ENCODE measurements at places on chromosomes 5 and 9.

DNA sequence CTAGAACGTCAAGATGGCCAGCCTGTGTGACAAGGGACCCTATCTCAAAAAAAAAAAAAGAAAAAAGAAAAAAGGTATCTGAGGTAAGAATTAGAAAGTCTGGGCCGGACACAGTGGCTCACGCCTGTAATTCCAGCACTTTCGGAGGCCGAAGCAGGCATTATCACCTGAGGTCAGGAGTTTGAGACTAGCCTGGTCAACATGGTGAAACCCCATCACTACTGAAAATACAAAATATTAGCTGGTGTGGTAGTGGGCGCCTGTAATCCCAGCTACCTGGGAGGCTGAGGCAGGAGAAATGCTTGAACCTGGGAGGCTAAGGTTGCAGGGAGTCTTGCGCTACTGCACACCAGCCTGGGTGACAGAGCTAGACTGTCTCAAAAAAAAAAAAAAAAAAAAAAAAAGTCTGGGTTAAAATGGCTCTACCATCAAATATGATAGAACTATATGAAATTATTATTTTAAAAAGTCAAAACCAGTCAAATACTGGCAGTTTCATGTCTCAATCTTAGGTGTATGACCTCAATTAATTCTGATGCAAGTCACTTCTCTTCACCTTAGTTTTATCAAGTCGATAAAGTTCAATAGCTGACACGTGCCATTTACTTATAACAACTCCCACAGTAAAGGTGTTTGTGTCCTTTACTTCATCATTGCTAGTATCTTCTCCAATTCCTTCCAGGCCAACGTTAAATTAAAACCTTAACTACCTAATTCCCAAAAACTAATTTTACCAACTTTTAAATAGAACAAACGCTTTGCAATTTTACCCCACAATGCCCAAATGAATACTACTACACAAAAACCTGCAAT, 1.1 kb downstream of the RPS23 start:
- peak; percentile 55 for DNase-seq

- DNase-seq = no peak
Observed at GRCh38 chr9:100525563-100525962, 52.3 kb upstream of the CAVIN4 start.

DNA sequence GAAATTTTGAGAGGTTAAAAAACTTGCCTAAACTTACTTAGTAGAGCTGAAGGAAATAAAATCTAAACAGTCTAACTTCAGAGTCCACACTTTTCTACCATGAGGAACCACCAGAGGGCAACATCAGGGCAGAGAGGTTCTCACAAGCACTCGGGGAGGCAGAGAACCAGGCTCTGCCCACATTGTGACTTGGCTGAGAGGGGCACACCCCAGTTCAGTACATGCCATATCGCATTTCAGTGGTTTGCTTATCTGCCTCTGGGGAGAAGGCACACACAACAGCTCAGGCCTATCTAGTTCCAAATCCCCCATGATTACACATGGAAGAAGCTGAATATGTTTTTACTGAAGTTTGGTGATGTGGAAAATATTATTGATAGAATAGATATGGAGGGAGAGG, 49.2 kb downstream of the EQTN start:
- DNase-seq = peak; percentile 96

- DNase-seq = no peak
Observed at GRCh38 chr9:70043689-70044489, at the start of gene MAMDC2. Gene MAMDC2, plus strand, starts transcription at chr9:70043848. Its CDS starts 350 bp downstream, at chr9:70044198.

DNA sequence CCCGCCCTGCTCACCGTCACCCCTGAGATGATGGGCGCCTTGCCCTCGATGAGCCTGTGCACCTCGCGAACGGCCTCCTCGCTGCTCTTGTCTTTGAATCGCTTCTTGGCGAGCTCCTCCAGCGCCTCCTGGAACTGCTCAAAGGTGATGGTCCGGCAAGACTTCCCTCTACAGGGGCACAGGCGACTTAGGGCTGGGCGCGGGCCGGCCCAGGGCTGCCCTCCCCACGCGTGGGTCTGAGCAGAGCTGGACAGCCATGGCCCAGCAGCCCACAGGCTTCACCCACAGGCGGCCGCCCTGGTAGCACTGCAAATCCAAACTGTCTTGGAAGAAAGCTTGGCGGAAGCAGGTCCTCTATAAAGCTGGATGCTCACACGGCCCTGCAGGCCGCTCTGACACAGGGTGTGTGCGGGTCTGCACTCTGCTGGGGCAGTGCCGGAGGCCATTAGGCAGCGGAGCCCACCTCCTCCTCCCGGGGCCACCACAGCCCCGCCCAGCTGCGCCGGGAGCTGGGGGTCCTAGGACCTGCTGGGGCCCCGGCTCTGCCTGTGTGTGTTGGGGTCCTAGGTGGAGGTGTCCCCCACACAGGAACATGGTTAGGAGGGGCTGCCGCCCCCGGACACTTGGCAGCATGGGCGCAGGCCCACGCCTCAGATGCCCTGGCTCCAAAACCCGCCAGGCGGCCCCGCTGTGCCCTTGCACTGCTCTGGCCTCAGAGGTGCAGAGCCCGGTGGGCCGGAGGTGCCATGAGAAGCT, 27.0 kb downstream of the TPPP start:
- no peak for DNase-seq

DNA sequence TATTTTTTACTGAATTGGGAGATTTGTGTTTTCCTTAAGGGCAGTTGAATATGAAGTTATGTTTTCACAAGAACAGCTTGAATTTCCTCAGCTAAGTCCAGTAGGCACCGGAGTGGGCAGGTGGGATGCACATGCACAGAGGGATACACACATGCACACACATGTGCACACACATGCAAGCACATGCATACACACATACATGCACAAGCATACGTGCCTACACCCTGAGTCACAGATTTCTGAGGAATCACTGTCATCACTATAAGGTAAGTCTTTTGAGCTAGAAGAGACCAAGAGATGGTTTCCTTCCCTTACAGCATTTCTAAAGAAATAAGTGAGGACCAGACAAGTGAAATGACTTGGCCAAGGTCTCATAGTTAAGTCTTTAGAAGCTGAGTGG, 8.7 kb downstream of the ENTREP1 start:
- no peak for DNase-seq

DNA sequence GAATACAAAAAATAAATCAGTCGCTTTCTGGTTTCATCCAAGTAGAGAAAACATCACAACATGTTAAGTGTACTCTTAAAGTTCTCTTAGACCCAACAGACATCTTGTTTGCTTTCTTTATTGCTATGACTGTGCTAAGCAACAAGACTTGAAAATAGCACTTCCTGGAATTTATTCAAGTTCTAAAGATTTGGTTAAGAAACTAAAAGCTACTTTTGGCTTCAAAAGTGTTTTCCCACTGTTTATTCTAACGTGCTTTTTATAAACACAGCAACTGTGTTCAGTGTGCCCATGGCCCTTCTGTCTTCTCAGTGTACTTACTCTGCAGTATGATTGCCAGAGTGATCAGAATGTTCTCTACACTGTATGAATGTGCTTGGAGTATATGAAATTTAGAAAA, 109.8 kb downstream of the GIN1 start:
- DNase-seq = no peak

DNA sequence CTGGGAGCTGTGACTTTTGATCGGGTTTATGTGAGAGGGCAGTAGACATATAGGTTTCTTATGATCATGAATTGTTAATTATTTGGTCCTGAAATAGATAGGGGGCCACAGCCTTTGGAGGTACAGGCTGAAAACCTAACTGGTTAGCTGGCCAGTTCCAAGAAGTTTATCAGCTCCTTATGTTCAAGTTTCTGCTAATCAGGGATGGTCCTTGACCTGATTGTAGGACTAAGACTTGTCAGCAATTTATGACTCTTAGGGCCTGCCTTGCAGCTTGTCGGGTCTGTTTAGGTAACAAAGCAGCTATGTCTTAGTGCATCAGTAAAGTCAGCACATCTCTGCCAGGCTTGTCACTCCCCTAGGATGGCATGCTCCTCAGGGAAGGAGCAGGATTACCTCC, 151.8 kb upstream of the RUSC2 start:
- DNase-seq = peak; percentile 58

DNA sequence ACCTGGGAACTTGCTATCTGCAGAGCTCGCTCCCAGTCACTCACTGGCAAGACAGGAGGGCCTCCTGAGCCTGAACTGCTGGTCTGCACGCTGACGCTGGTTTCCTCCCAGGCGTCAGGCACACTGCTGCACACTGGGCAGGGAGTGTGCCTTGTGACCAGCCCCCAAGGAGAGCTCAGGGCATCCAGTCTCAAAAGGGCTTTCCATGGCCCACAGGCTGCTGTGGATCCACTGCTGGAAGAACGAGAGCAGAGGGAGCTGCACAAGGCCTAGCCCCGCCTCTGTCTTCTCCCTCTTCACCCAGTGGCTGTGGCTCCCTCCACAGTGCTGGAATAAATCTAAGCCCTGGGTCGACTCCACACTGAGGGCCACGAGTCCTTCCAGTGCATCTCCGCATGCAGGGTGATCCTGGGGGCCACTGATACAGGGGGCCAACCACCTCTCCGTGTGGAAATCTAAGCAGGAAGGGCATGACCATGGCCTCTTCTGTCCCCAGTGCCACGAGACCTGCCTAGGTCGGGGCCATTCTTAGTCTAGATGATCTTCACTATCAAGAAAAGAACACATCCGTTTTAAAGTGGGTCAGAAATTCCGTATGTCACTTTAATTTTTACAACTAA, 93.6 kb downstream of the CAMSAP1 start:
- no peak for DNase-seq

GRCh38 chr5:169027501-169028061, 273.4 kb downstream of the SLIT3 start:
- peak; percentile 12 for DNase-seq

- no peak for DNase-seq
Observed at GRCh38 chr9:97809666-97810344, 43.2 kb upstream of the FOXE1 start.

DNA sequence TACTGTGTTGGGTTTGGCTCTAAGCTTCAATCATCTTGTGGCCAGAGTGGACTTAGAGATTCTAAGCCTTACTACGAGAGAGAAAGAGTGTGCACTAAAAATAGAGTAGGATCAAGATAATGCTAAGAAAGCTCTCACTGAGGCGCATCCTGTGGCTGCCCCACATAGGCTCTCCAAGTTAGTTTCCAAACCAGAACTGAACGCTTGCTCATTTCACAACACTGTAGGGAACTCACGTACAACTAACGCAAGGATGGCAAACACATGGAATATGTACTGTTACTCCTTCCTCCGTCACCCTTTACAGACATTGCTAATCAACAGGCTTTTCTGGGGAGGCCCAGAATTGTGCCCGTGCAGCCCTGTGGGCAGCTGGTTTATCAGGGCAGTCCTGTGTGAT, 90.9 kb downstream of the EQTN start:
- DNase-seq = no peak

- no peak for DNase-seq
Observed at GRCh38 chr5:102581011-102581410, 82.2 kb upstream of the SLCO6A1 start.

DNA sequence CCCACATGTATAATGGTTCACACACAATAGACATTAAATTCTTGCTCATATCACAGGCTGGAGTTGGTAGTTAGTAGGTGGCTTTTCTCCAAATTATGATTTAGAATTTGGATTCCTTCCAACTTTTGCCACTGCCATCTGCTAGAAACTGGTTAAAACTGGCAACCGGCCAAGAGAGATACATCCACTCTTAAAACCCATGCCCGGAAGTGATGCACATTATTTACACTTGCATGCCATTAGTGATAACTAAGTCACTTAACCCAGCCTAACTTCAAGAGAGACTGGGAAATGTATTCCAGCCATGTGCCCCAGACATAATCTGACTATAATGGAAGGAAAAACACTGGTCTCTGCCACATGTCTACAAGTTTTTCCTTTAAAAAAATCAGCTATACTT, 395.7 kb upstream of the SEMA6A start:
- DNase-seq = no peak

GRCh38 chr5:22496666-22497065, 356.5 kb downstream of the CDH12 start:
- DNase-seq = no peak

GRCh38 chr5:172973931-172974330, 9.6 kb upstream of the ATP6V0E1 start:
- no peak for DNase-seq

DNA sequence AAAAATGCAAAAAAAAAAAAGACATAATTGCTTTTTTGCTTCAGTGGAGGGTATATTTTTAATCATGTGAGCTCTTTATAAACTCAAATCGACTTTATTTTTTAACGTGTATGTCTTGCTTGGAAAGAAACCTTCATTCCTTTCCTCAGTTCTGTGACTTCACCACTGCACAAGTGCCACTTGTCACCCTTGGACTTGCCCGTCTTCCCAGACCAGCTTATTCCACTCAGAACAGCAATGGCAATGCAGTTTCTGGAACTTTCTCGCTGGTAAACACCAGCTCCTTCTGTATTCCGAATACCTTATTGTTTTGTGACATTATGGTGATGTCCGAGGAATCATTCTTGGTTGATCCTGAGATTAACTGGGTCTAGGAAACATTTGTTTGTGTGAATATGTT, 440.5 kb upstream of the ADAMTS16 start:
- no peak for DNase-seq

GRCh38 chr9:129939431-129939830, 103.6 kb downstream of the FNBP1 start:
- no peak for DNase-seq

GRCh38 chr5:140351609-140352334, 5.4 kb upstream of the HBEGF start:
- DNase-seq = peak; percentile 85

DNA sequence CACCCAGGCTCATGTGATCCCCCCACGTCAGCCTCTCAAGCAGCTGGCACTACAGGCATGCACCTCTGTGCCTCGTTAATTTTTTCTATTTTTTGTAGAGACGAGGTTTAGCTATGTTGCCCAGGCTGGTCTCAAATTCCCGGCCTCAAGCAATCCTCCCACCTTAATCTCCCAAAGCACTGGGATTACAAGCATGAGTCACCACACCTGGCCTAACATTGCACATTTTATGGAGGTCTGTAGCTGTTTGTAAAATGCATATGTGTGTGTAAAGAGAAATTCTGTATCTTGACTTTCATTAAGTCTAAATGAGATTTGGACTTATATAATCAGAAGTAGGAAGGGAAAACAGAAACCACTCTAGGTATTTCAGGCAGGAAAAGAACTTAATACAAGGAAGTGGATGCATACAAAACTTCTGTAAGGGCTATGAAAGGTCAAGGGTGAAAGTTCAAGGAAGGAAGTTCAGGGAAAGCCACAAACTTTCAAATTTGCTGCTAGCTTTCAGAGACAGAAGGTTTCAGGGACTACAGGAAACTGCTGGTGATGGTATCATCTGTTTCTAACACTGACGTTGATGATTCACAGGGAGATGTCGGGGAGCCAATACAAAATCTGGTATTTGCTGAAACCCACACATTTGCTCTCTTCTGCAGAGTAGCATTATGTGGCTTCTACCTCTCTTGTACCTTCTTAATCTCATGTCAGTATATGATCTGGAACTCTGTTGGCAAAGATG, 209.4 kb downstream of the PIK3R1 start:
- peak; percentile 45 for DNase-seq

Data from hematopoietic multipotent progenitor cell treated with erythropoietin and hydrocortisone succinate and interleukin-3 and kit ligand, for 8 days (in vitro differentiated cells).